Spleen (tissue), 13 donors: ENCODE measurements at places on chromosomes 5 and 9.
A peak's percentile ranks its signal among the peaks of the same experiment; 100 is the strongest.

DNA sequence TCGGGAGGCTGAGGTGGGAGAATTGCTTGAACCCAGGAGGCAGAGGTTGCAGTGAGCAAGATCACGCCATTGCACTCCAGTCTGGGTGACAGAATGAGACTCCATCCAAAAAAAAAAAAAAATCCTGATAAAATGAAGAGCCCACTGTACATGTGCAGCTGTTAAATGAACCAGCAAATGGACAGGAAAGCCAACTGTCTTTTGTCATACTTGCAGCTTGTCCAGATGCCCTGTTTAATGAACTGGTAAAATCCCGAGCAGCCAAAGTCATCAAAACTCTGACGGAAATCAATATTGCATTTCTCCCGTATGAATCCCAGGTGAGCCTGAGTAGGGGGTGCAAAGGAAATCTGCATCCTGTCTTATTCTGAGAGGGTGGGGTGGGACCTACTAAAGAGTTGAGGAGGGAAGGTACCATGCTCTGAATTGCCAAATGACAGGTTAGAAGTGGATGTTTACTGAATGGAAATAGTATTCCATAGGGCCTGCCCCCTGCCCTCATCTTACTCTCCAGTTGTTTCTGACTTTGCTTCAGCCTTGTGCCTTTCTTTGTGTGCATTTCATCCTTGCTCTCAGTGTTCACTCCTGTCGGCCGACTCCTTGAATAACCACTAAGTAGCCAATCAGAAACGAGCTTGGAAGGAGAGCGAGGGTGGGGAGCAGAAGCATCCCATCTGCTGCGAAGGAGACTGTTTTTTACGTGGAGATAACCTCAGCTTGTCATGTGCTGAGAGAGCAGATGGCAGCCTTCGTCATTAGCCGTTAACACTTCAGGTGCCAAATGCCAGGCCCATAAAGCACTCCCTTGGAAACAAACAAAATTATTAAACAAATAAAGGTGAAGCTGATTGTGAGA, 45.7 kb upstream of the CFAP157 start:
- DNase-seq, result no peak
- no peaks in the 10 kb centered on the region for H3K36me3 ChIP-seq
- H3K4me1 ChIP-seq, result peaks cover 4% of the 10 kb centered on the region
- H3K4me3 ChIP-seq, result no peak overlapping the region

DNA sequence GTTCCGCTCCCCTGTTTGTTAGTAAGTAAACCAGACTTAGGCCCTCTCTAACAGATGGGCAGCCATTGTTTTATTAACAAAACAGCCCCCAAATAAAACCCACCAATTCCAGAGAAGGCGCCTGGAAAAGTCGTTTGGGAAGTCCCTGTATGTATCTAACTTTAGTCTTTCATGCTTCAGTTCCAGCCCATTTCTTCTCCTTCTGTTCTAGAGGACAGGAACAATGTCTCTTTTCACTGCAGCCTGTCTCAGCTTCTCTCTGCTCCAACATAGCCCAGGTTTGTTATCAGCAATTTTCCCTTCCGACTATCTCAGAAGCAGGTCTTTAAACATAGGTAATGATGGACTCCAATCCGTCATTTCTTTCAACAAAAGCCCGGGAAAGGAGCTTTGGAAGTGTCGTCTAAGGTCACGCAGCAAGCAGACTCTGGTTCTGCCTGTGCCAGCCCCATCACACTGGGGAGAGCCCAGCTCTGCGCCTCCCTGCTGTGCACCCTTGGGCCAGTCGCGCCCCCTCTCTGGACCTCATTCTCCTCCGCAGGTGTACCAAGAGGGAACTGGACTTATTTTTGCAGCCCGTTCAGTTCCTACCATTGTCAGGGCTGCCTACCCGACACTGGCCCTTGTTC, 9.6 kb upstream of the AKNA start:
- no peaks in the 10 kb centered on the region for H3K27me3 ChIP-seq
- peak overlapping the region; percentile 86 for H3K27ac ChIP-seq
- peak overlapping the region; percentile 91 for H3K4me3 ChIP-seq
- H3K36me3 ChIP-seq, result peaks cover 40% of the 10 kb centered on the region
- no peak for DNase-seq

GRCh38 chr5:122120493-122120892, 8.9 kb upstream of the ZNF474 start:
- H3K4me3 ChIP-seq, result no peak overlapping the region
- H3K4me1 ChIP-seq, result no peaks in the 10 kb centered on the region
- H3K27ac ChIP-seq, result no peak overlapping the region
- H3K27me3 ChIP-seq, result no peaks in the 10 kb centered on the region
- DNase-seq, result no peak

GRCh38 chr9:87343816-87344430, 153.7 kb upstream of the DAPK1 start:
- H3K4me1 ChIP-seq, result no peaks in the 10 kb centered on the region
- no peak overlapping the region for H3K27ac ChIP-seq
- no peaks in the 10 kb centered on the region for H3K27me3 ChIP-seq
- no peak for DNase-seq
- H3K36me3 ChIP-seq, result no peaks in the 10 kb centered on the region
- no peak overlapping the region for H3K4me3 ChIP-seq

DNA sequence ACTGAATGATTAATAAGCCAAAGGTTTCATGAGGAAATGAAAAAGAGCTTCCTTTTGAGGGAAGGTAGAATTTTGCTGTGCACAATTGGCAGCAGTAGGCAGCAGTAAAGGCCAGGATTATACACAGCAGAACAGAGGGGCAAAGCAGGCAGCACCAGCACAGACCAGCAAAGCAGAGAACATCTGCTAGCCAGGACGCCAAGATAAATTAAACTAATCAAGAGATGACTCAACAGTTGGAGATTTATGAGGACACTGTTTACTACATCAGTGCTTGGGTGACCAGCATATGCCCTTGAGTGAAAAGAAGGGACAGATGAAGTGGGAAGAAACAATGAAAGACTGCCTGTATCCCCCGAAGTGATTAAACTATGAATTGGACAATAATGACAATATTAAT, 871.4 kb upstream of the CDH10 start:
- no peaks in the 10 kb centered on the region for H3K4me1 ChIP-seq
- no peak overlapping the region for H3K4me3 ChIP-seq
- no peak for DNase-seq
- no peaks in the 10 kb centered on the region for H3K27me3 ChIP-seq
- H3K36me3 ChIP-seq, result no peaks in the 10 kb centered on the region
- no peak overlapping the region for H3K27ac ChIP-seq

DNA sequence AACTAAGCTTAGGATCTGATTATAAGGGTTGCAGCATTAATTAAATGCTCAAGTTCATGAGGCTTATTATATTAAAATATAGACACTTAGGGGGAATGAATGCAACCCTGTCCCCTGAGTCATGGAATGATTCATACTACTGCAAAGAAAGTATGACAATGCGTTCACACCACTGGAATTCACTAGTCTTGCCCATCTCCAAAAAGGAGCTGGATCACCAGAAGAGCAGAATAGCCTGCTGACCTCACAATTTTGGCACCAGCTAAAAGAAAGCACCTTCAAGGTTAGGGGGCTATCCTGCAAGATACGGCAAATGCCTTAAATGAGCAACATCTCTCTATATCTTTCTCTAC, 32.0 kb upstream of the TMED7 start:
- no peak for DNase-seq
- H3K36me3 ChIP-seq, result no peaks in the 10 kb centered on the region
- H3K27ac ChIP-seq, result no peak overlapping the region
- H3K4me1 ChIP-seq, result no peaks in the 10 kb centered on the region
- H3K27me3 ChIP-seq, result no peaks in the 10 kb centered on the region

DNA sequence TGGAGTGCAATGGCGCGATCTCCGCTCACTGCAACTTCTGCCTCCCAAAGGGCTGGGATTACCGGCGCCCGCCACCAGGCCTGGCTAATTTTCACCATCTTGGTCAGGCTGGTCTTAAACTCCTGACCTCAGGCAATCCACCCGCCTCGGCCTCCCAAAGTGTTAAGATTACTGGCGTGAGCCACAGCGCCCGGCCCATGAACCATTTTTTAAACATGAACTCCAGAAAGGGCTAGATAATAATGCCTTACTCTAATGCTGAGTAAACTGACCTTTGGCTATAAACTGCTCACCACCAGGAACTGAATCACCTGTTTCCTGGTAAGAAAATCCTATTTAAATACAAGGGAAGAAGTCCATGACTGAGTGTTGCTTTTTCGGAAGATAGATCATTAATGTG, 23.2 kb upstream of the DAB2 start:
- H3K4me3 ChIP-seq, result no peak overlapping the region
- H3K4me1 ChIP-seq, result no peaks in the 10 kb centered on the region
- no peak overlapping the region for H3K27ac ChIP-seq
- no peaks in the 10 kb centered on the region for H3K27me3 ChIP-seq
- no peaks in the 10 kb centered on the region for H3K36me3 ChIP-seq

GRCh38 chr5:82225525-82226172, 52.5 kb downstream of the RPS23 start:
- H3K27ac ChIP-seq, result no peak overlapping the region
- no peaks in the 10 kb centered on the region for H3K27me3 ChIP-seq
- DNase-seq, result peak; percentile 70
- H3K4me3 ChIP-seq, result no peak overlapping the region
- H3K36me3 ChIP-seq, result no peaks in the 10 kb centered on the region
- H3K4me1 ChIP-seq, result no peaks in the 10 kb centered on the region

GRCh38 chr5:58901271-58901670, 318.4 kb downstream of the RAB3C start:
- H3K27me3 ChIP-seq, result no peaks in the 10 kb centered on the region
- H3K4me1 ChIP-seq, result no peaks in the 10 kb centered on the region
- DNase-seq, result no peak
- H3K27ac ChIP-seq, result no peak overlapping the region
- no peaks in the 10 kb centered on the region for H3K36me3 ChIP-seq

DNA sequence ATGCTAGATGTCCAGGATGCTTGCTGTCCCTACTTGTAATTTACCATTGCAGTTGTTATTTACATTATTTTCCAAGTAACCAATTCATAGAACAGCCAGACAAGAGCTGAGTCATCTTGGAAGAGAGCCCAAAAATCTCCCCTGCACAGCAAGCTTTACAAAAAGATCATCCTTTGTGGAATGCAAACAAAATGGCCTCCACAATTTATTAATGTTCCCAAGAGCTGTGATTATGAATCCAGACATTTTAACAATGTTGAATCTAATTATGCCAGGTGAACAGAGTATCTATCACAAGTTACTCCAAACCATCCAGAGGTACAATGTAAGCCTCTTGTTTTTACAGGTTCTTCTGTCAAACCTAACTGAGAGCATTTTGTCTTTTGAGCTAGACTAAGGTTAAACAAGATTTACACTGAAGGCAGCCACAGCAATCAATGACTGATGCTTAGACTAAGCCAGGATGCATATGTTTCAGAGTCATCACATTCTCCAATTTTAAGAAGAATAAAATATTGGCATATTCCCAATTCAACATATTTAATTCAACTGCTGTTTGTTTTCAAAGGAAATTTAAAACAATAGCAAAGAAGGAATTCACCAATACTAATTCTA, 95.3 kb upstream of the SLC12A2 start:
- DNase-seq, result no peak
- no peaks in the 10 kb centered on the region for H3K36me3 ChIP-seq
- no peak overlapping the region for H3K27ac ChIP-seq
- H3K4me1 ChIP-seq, result no peaks in the 10 kb centered on the region
- H3K27me3 ChIP-seq, result no peaks in the 10 kb centered on the region
- no peak overlapping the region for H3K4me3 ChIP-seq

GRCh38 chr5:4511996-4512656, 628.0 kb upstream of the ADAMTS16 start:
- no peaks in the 10 kb centered on the region for H3K36me3 ChIP-seq
- H3K27me3 ChIP-seq, result peaks cover 9% of the 10 kb centered on the region
- DNase-seq, result no peak
- H3K27ac ChIP-seq, result no peak overlapping the region
- no peak overlapping the region for H3K4me3 ChIP-seq

DNA sequence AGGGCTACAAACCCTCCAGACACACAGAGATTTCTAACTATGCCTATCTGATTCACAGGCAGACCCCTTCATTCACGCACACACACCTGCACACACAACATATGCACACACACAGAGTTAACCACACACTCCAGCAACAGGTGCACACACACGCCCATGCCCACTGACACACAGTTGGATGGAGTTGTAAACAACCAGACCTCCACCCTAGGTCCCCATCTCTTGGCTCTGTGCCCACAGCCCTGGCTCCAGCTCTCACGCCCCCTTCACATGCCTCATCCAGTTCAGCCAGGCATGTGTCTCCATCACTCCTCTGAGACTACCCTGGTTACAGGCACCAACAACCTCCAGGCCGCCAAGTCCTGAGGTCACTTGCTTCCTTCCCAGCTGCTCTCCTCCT, 61.1 kb downstream of the PSD2 start:
- H3K27me3 ChIP-seq, result no peaks in the 10 kb centered on the region
- DNase-seq, result peak; percentile 57
- H3K4me3 ChIP-seq, result no peak overlapping the region
- H3K4me1 ChIP-seq, result no peaks in the 10 kb centered on the region
- H3K27ac ChIP-seq, result no peak overlapping the region
- H3K36me3 ChIP-seq, result no peaks in the 10 kb centered on the region

GRCh38 chr9:135275571-135276289, 188.3 kb downstream of the OLFM1 start:
- H3K4me1 ChIP-seq, result no peaks in the 10 kb centered on the region
- H3K4me3 ChIP-seq, result no peak overlapping the region

DNA sequence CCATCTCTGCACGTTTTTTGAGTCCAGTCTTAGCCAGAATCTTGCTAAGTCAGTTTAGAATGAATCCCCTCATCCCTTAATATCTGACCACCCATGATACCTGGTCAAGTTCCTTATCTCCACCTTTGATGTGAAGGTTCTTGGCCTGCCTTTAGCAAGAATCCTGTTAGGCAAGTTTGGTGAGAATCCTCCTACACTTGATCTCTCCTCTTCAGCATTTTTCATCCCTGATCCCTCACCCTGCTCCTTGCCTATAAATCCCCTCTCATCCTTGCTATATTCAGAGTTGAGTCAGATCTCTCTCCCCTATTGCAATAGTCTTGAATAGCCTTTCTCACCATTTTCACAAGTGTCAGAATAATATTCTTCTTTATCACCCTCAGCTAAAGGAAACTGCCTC, 31.0 kb downstream of the SMIM23 start:
- no peaks in the 10 kb centered on the region for H3K27me3 ChIP-seq
- no peak overlapping the region for H3K27ac ChIP-seq
- no peaks in the 10 kb centered on the region for H3K36me3 ChIP-seq
- H3K4me3 ChIP-seq, result no peak overlapping the region
- no peaks in the 10 kb centered on the region for H3K4me1 ChIP-seq
- DNase-seq, result no peak

GRCh38 chr5:180646289-180646962, 3.0 kb downstream of the FLT4 start:
- peaks cover 87% of the 10 kb centered on the region for H3K4me1 ChIP-seq
- H3K27ac ChIP-seq, result peak overlapping the region; percentile 71
- H3K36me3 ChIP-seq, result no peaks in the 10 kb centered on the region
- peaks cover 10% of the 10 kb centered on the region for H3K27me3 ChIP-seq
- no peak for DNase-seq

DNA sequence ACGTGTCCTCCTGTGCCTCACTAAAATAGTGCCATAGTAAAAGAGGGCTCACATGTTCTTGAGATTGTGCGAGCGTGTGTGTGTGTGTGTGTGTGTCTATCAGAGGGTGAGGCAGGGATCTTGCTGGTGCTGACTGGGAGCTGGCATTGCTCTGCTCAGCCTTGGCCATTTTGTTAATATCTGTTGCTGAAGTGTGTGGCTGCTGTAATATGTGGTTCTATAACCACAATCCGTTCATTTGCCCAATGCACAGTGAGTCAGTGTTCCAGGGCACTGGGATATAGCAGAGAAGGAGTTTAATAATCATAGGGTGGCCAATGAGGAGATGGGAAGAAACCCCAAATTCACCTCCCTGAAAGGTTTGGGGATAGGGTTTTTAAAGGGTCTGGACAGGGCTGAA, 61.3 kb downstream of the RASGRF2 start:
- H3K27ac ChIP-seq, result no peak overlapping the region
- DNase-seq, result no peak
- H3K36me3 ChIP-seq, result no peaks in the 10 kb centered on the region
- no peaks in the 10 kb centered on the region for H3K4me1 ChIP-seq
